ENCODE measurements at places on chromosomes 2 and 18. TPM values are rescaled to one million over a fixed set of nuclear protein-coding genes. Genes with fewer than 3 reads are reported as not detected.

GRCh38 chr2:240407090-240407489 lies 28.4 kb upstream of the GPC1 start:
- no peak overlapping the region for H3K4me3 ChIP-seq
- H3K4me1 ChIP-seq, result no peaks in the 10 kb centered on the region

- no peak overlapping the region for H3K27ac ChIP-seq
- no peaks in the 10 kb centered on the region for H3K4me1 ChIP-seq
- DNase-seq, result no peak
- no peak overlapping the region for H3K4me3 ChIP-seq
Observed at GRCh38 chr2:55901941-55902340, 21.6 kb downstream of the EFEMP1 start.

GRCh38 chr2:111135910-111136297 lies 15.2 kb downstream of the BCL2L11 start:
- H3K27me3 ChIP-seq, result no peaks in the 10 kb centered on the region
- no peaks in the 10 kb centered on the region for H3K36me3 ChIP-seq
- no peaks in the 10 kb centered on the region for H3K4me1 ChIP-seq
- DNase-seq, result no peak
- H3K27ac ChIP-seq, result no peak overlapping the region

GRCh38 chr18:50696929-50697328 lies 122.9 kb downstream of the MRO start:
- H3K27me3 ChIP-seq, result no peaks in the 10 kb centered on the region
- H3K4me1 ChIP-seq, result peaks cover 7% of the 10 kb centered on the region
- DNase-seq, result no peak
- no peaks in the 10 kb centered on the region for H3K36me3 ChIP-seq

DNA sequence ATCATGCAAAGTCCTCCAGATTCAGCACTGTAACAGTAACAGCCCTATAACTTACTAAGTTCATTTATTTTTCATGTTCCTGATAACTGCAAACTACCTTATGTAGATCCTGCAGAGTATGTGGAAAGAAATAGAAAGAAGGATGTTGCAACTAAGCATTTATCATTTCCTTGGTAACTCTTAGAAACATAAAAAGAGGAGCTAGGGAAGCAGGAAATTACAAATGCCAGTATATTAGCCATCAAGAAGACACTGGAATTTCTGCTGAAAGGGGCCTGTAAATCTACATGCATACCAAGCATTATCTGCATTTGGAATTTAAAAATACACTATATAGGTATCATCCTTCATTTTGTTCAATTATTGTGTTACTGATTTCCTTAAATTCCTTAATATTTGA lies 66.8 kb downstream of the PDE11A start:
- H3K27ac ChIP-seq, result no peak overlapping the region
- no peaks in the 10 kb centered on the region for H3K36me3 ChIP-seq
- no peaks in the 10 kb centered on the region for H3K4me1 ChIP-seq

DLGAP1 gene
- 4.1 TPM for total RNA-seq

ALK gene
- total RNA-seq, result not detected

- peaks cover 1% of the 10 kb centered on the region for H3K4me1 ChIP-seq
- H3K4me3 ChIP-seq, result no peak overlapping the region
- H3K36me3 ChIP-seq, result peaks cover 3% of the 10 kb centered on the region
- DNase-seq, result no peak
- no peak overlapping the region for H3K27ac ChIP-seq
Observed at GRCh38 chr2:43268066-43268953, 41.9 kb upstream of the ZFP36L2 start.

MAPK4 gene
- total RNA-seq, result 0.11 TPM

GRCh38 chr2:84793641-84794040 lies 87.2 kb downstream of the TRABD2A start:
- H3K36me3 ChIP-seq, result no peaks in the 10 kb centered on the region
- H3K27ac ChIP-seq, result no peak overlapping the region
- DNase-seq, result no peak
- H3K27me3 ChIP-seq, result no peaks in the 10 kb centered on the region
- H3K4me3 ChIP-seq, result no peak overlapping the region
- H3K4me1 ChIP-seq, result no peaks in the 10 kb centered on the region

TUBB8B gene
- not detected for total RNA-seq

- no peak overlapping the region for H3K4me3 ChIP-seq
- DNase-seq, result no peak
- no peaks in the 10 kb centered on the region for H3K4me1 ChIP-seq
- no peaks in the 10 kb centered on the region for H3K36me3 ChIP-seq
Observed at GRCh38 chr2:163778045-163778781, 42.4 kb upstream of the FIGN start.

DNA sequence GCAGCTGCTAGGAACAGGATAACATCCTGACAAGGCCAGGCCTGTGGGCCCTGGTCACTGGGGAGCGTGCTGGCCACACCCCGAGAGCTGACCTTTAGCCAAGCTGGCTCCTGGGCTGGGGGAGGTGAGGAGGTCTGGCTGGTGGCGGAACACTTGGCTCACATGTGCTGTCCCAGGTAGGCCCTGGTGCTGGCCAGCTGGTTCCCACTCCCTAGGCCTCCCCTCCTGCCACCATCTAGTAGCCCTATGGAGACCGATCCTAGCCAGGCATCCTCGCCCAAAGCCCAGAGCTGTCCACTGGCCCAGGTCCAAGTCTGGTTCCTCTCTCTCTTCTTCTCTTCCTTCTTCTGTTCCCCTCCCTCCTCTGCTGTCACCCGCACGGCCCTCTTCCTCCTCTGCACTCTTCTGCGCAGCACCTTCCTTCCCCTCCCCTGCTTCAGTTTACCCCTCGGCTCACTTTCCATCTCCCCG lies 52.4 kb downstream of the TNS1 start:
- no peaks in the 10 kb centered on the region for H3K36me3 ChIP-seq
- DNase-seq, result no peak
- peaks cover 4% of the 10 kb centered on the region for H3K27me3 ChIP-seq
- no peaks in the 10 kb centered on the region for H3K4me1 ChIP-seq

DNA sequence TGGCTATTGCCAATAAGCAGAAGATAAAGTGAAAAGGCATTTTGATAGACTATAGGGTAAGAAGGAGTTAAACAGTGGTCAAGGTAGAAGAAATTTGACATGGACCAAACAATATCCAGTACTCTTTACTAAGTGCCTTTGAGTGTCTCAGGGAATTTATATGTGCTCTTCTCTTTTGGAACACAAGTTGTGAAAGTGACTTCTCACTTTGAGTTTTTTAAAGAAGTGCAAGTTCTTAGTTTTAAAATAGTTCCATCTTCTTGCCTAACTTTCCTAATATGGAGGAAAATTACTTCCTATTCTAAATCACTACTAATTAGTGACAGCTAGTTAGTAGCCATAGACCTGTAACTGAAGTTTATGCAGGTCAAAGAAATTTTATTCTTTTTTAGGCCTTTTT lies 63.4 kb downstream of the AFTPH start:
- H3K36me3 ChIP-seq, result peaks cover 2% of the 10 kb centered on the region
- no peak overlapping the region for H3K4me3 ChIP-seq
- no peaks in the 10 kb centered on the region for H3K27me3 ChIP-seq
- no peak overlapping the region for H3K27ac ChIP-seq

DNA sequence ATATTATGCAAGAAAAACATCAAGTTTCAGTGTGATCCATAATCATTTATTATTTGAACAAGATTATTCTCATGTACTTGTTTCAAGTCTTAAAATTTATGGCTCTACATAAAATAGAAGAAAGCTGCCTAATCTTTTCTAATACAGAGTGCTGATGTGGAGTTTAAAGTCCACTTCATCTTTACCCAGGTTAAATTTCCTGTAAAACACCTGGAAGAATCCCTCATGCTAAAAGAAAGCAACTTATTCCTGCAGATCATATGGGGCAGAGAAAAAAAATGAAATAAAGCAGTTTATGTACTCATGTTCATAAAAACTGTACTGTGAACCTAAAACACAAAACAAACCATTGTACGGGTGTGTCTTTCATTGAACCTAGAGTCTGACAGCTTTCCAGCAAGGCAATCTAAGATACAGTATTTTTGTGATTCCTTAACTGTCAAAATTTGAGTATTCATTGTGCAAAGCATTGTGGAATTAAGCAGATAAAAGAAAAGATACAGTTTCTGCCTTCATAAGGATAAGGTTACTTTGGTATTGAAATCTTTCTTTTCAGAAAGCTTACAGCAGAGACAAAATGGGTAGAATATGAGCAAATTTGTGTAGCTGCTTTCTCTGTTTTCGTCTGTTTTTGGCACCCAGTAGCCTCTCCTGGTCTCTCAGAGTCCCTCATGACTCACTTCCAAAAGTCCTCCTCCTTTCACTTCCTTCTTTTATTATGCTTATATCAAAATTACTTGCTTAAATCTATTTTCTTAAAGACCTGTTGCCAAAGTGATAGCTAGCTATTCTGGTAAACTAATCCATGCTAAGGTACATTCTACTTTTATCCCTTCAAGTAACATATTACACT lies 26.9 kb upstream of the GLS start:
- no peaks in the 10 kb centered on the region for H3K27me3 ChIP-seq
- H3K27ac ChIP-seq, result no peak overlapping the region
- no peak overlapping the region for H3K4me3 ChIP-seq
- no peak for DNase-seq
- no peaks in the 10 kb centered on the region for H3K36me3 ChIP-seq

DNA sequence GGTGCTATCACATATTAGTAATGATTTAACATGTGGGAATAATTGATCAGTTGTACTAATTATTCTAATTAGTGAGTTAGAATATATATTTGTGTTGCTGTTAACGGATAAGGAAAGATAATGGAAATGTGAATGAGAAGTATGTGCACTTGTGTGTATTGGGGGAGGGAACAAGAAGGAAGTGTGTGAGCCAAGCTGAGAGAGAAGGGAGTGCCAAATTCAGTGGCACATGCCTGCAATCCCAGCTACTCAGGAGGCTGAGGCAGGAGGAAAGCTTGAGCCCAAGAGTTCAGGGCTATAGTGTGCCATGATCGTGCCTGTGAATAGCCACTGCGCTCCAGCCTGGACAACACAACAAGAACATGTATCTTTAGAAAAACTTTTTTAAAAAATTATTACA lies 9.3 kb downstream of the BARD1 start:
- peaks cover 7% of the 10 kb centered on the region for H3K36me3 ChIP-seq
- H3K27me3 ChIP-seq, result no peaks in the 10 kb centered on the region
- H3K27ac ChIP-seq, result no peak overlapping the region
- H3K4me1 ChIP-seq, result no peaks in the 10 kb centered on the region
- DNase-seq, result no peak

GRCh38 chr2:99805930-99806476 lies 316.2 kb upstream of the REV1 start:
- no peak overlapping the region for H3K27ac ChIP-seq
- H3K4me3 ChIP-seq, result no peak overlapping the region
- no peaks in the 10 kb centered on the region for H3K4me1 ChIP-seq
- H3K36me3 ChIP-seq, result no peaks in the 10 kb centered on the region

DNA sequence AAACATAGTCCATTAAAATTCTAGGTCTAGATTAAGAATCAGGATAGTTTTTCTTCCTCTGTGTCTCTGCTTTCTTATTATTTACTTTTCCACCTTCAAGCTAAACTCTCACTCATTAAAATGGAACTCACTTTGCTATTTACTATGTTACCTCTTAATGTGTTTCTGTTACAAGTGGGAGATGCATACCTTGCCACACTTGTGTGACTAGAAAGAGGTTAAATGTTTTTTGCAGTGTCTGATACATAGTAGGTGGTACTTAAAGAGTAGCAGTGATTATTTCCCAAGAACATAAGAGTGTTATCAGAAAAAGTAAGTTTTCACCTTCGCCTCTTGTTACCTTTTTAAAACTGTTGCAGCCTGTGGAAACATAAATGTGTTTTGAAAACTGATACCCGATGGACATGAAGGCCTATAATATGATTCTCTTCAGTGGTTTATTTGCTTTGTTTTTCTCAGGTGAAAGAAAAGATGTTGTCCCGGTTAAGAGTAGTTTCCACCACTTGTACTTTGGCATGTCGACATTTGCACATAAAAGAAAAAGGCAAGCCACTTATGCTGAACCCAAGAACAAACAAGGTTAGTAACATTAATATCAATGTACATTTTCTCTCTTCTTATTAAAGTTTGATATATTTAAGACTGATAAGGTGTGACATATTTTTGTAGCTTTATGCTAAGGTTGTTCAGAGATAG lies 16.6 kb downstream of the ME2 start:
- no peak overlapping the region for H3K4me3 ChIP-seq
- H3K4me1 ChIP-seq, result no peaks in the 10 kb centered on the region
- H3K27me3 ChIP-seq, result no peaks in the 10 kb centered on the region
- no peaks in the 10 kb centered on the region for H3K36me3 ChIP-seq
- H3K27ac ChIP-seq, result no peak overlapping the region
- no peak for DNase-seq

GRCh38 chr2:230816735-230817134 lies 48.0 kb upstream of the ITM2C start:
- DNase-seq, result no peak
- H3K4me1 ChIP-seq, result no peaks in the 10 kb centered on the region
- H3K27me3 ChIP-seq, result no peaks in the 10 kb centered on the region
- H3K27ac ChIP-seq, result no peak overlapping the region
- peaks cover 15% of the 10 kb centered on the region for H3K36me3 ChIP-seq

GRCh38 chr18:68972176-68972575 lies 174.3 kb downstream of the CCDC102B start:
- H3K27ac ChIP-seq, result no peak overlapping the region
- no peak overlapping the region for H3K4me3 ChIP-seq
- H3K27me3 ChIP-seq, result no peaks in the 10 kb centered on the region
- no peaks in the 10 kb centered on the region for H3K36me3 ChIP-seq
- no peak for DNase-seq

CIB4 gene
- total RNA-seq, result not detected

- DNase-seq, result no peak
- no peak overlapping the region for H3K27ac ChIP-seq
- H3K4me1 ChIP-seq, result no peaks in the 10 kb centered on the region
- H3K4me3 ChIP-seq, result no peak overlapping the region
Observed at GRCh38 chr2:157168501-157168900, 89.0 kb upstream of the GALNT5 start.

DNA sequence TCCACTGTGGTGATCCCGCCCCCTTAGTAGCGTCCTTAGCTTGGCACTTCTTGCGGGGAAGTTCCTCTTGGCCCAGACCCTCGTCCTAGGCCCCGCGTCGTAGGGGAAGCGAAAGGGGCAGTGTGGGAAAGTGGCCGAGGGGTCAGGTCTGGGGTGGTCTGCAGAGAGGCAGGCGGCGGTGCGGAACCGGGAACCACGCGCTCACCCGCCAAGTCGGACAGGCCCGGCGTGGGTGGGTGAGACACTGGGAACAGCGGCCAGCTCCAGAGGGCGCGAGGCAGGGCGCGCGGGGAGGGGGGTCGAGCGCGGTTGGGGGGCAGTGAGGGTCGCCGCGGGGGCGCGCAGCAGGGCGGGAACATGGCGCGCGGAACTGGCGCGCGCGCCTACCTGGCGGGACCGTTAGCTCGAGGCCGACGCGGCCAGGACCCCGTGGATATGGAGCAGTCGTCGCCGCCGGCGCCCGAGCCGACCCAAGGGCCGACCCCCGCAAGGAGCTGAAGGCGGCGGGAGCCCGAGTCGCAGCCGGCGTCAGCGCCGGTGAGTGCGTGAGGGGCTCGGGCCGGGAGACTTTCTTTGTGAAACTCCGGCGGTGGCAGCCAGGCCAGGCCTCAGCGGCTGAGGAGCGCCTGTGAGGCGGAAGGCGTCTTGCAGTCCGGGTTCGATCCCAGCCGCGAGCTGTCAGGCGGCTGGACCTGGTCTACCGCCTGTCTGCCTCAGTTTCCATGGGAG lies 2896.7 kb upstream of the TEKT4 start:
- H3K36me3 ChIP-seq, result no peaks in the 10 kb centered on the region
- H3K27ac ChIP-seq, result no peak overlapping the region
- H3K4me1 ChIP-seq, result no peaks in the 10 kb centered on the region
- no peaks in the 10 kb centered on the region for H3K27me3 ChIP-seq
- no peak overlapping the region for H3K4me3 ChIP-seq

LOXHD1 gene
- not detected for total RNA-seq

- no peak overlapping the region for H3K27ac ChIP-seq
- no peak overlapping the region for H3K4me3 ChIP-seq
- DNase-seq, result no peak
- H3K4me1 ChIP-seq, result peaks cover 13% of the 10 kb centered on the region
- H3K36me3 ChIP-seq, result no peaks in the 10 kb centered on the region
- H3K27me3 ChIP-seq, result no peaks in the 10 kb centered on the region
Observed at GRCh38 chr2:102241616-102242305, 54.9 kb downstream of the IL1RL2 start.

Data from GM12878 (cell line).